ENCODE measurements at places on chromosomes 2 and 18.

- DNase-seq = no peak
Observed at GRCh38 chr2:19048593-19049266, 309.7 kb downstream of the OSR1 start.

GRCh38 chr2:191629001-191629453 is 48.9 kb upstream of the NABP1 start:
- DNase-seq = peak; percentile 80

DNA sequence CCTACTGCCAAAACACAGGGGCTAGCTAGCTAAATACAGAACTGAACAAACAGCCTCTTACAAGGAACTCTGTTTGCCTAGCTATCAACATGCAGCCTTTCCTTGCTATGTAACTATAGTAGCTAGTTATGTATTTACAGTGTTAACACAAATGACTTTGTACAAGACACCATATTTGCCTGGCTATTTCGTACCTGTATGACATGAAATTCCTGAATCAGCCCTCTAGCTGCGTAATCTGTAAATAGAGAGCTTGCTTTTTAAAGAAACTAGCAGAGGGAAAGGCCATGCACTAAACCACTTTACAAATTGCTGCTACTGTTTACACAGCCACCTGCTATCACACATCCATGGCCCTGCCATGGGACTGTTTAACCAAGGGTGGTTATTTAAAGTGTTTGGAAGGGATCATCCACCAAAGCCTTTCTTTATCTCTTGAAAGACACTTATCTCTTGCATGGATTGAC is 248.7 kb downstream of the TFCP2L1 start:
- DNase-seq = no peak

DNA sequence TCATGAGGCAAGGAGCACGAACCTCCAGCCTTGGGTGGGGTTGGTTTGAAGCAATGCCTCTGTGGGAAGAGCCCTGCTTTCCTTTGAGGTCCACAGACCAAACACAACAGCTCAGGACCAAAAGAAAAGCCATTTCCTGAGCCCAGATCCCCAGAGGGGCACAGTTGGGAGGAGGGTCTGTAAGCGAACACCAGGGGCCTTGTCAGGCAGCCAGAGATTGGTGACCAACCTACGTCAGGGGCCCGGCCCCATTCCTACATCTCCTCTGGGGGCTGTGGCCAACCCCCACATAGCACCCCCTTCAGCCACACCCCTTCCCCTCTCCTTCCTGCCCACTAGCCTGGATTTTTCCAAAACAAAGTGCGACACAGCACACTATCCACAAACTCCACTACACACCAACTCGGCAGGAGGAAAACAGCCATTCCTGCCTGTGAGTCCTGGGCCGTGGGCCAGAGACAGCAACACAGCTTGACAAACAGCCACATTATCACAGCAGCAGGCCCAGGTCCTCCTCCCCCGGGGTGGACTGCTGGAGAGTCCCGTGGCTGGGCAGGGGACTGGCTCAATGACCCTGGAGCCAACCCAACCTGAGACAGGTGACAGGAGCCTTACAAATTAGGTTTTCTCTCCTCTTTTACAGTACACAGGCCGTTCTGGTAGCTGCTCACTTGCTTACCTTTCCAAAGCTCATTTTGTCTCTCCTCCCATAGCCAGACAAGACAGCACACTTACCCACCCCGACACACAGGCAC is 98.8 kb downstream of the TNS1 start:
- DNase-seq = no peak

DNA sequence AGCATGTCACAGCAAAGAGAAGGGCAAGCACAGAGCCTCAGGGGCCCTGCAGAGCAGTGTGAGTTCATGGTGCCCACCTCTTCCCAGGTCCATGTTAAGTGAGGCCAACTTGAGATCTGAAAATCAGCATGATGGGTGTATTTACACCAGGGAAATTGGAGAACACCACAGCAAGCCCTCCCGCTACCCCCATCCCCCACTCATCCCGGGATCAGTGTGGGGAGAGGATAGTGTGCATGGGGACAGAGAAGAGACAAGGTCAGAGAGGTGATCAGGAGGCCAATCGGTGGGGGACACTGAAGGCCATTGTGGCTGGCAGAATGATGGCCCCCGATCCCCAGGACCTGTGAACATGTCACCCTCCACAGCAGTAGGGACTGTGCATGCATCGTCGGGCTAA is 54.7 kb downstream of the PTGR3 start:
- DNase-seq = no peak

DNA sequence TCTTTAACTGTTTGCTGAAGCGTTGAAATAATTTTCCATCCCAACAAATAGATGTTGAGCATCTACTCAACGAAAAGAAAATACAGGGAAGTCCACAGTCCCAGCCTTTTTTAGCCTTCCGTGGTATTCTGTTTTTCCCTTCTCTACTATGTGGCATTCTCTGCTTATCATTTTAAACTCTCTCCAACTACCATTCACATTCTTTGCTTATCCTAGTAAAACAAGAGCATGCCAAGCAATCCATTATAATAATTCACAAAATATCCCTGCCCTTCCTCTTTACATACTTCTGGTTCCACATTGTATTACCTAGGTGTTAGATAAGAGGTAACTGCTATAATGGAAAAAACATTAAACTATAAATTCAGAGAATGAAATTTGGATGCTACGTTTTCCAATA is 1.6 kb upstream of the SESTD1 start:
- DNase-seq = no peak

DNA sequence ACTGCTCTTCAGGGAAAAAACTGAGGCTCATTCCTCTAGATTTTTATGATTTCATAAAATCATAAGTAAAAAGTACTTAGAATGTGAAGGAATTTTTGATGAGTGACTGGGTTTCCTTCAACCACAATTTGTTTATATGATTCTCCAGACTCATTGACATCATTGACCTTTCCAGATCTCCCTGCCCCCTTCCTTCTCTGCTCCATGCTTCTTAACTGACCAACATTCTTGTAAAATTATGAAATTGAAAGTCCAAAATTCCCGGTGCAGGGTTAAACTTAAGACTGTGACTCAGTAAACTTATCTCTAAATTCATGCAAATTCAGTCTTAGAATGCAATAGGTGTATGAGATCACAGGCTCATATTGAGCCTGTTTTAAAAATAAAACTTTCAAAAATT is 648.9 kb downstream of the TDRD15 start:
- DNase-seq = no peak
